ENCODE measurements at places on chromosomes 2 and 18.

DNA sequence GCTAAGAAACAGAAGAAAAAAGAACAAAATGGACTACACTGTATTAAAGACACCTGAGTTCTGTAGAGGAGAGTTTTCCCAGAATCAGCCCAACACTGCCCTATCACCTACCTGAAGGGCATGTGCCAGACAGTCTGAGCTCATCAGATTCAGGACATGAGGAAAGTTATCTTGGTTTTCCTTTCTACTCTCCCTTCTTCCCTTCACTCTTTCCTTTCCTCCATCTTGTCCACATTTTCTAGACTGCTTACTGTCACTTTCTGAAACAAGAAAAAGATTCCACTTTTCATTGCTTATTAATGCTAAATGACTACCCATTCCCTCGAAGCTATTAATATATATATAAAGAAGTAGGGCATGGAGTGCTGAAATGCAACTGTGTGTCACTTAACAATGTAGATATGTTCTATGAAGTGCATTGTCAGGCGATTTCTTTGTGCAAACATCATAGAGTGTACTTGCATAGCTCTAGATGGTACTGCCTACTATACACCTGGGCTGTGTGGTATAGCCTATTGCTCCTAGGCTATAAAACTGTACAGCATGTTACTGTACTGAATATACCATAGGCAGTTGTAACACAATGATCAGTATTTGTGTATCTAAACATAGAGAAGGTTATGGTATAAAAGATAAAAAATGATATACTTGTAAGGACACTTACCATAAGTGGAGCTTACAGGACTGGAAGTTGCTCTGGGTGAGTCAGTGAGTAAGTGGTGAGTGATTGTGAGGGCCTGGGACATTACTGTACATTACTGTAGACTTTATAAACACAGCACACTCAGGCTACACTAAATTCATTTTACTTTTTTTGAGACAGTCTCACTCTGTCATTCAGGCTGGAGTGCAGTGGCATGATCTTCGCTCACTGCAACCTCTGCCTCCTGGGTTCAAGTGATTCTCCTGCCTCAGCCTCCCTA lies 145.5 kb upstream of the ITGA6 start:
- no peak for DNase-seq

GRCh38 chr2:227414846-227415245 lies 27.1 kb upstream of the SCYGR1 start:
- no peak for DNase-seq

DNA sequence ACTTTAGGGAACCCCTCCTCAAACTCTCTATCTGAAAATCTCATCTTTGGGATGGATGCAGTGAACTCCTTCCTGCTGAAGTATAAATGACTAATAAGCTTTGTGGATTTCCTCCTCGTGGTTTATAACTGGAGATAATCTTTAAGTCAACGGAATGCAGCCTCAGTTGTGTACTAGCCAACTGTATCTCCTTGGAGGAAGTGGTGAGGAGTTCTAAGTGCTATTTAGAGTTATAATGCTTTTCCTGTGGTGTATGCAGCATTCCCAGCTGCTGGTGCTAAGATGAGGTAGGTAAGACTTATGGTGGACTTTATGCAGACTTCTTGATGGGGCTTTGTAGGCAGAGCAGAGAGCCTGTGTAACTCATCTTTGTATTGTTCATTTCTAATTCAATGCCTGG lies 90.9 kb downstream of the LYPD6B start:
- DNase-seq = no peak

DNA sequence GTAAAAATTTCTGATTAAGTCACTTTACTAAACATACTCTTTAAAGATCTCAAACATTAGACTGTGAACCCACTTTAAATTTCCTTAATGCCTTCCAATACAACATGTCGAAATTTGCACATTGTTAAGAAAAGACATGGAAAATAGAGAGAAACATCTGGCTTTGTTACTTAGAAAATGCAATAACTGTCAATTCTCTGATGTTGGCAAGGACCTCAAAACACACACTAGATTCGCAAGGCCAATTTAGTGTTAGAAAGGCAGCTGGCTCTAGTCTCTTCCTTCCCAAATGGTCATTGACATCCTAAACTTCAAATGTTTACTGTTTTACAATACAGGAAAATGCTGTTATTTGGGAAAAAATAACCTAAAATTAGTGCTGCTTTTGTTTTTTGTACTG lies 110.6 kb downstream of the UPP2 start:
- DNase-seq = no peak

DNA sequence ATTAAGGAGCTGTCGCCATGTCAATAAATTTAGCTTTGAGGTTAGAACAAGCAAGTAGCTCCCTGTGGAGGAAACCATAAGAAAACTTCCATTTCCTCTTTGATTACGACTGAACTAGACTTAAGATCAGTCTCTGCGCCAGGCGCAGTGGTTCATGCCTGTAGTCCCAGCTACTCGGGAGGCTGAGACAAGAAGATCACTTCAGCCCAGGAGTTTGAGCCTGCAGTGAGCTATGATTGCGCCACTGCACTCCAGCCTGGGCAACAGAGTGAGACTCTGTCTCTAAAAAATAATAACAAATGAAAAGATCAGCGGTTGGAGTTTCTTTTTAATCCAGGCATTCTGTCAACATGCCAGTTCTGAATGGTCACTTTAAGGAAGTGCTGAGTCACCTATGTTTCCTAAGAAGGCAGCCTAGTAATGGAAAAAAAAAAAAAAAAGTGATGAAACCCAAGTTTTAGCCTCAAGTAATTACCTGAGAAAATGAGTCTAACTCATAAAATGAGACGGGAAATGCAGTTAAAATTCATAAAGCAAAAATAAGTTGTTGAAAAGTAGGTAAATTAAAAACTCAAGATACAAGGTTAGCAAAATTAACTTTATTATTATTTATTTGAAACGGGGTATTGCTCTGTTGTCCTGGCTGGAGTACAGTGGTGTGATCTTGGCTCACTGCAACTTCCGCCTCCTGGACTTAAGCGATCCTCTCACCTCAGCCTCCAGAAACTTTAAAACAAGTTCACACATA lies 10.2 kb downstream of the C18orf32 start:
- no peak for DNase-seq

GRCh38 chr2:15939556-15939853 lies 845 bp upstream of the MYCN start:
- peak; percentile 56 for DNase-seq

DNA sequence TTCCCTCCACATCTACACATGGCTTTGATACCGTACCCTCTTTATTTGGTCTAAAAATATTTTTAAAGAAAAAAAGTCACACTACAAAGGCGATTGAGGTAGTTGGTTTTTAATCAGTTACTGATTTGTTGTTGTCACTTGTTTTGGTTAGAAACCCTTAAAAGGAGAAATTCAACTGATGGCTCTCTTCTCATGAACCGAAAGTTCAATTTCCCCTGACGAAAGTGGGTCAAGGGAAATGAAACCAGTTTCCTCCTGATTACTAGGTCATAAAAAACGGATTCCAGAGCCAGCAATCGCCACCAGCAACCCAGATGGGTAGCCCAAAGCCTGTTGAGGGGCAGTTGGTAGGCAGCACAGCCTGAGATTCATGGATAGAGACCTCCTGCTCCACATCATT lies 63.2 kb downstream of the DLGAP1 start:
- DNase-seq = no peak

DNA sequence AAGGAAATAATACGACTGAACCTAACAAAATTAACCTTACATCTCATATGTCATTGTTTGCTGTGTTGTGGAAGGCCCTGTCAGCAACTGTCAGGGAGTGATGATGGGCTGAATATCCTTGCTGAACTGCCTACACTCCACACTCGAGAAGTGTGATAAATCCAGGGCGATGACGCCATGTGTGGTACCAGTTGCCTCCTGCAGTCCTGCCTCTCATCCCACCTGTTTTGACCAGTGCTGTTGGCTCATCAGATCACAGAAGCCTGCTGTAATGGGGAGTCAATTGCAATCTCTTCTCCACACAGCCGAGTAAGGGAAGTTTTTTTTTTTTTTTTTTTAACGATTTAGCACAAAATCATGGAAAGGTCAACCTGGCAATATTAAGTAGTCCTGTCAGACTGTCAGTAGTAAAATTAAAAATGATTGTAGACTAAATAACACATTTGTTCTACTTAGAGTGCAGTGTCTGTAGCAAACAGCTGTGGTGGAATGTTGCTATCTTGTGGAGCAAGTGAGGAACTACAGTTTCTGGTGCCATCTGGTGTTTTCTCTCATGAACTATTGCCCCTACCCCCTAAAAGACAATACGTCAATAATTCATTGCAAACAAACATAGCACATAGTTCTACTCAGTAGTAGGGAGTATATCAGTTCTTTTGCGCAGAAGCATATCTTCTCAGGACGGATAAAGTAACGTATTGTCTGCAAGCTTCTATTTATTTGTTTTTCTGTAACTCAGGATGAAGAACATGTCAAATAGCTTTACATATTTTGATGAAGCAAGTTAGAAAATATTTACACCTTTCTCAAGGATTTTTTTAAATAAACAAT lies 347.6 kb downstream of the CTNNA2 start:
- DNase-seq = no peak

GRCh38 chr2:203585516-203585915 lies 50.4 kb upstream of the RAPH1 start:
- DNase-seq = no peak

DNA sequence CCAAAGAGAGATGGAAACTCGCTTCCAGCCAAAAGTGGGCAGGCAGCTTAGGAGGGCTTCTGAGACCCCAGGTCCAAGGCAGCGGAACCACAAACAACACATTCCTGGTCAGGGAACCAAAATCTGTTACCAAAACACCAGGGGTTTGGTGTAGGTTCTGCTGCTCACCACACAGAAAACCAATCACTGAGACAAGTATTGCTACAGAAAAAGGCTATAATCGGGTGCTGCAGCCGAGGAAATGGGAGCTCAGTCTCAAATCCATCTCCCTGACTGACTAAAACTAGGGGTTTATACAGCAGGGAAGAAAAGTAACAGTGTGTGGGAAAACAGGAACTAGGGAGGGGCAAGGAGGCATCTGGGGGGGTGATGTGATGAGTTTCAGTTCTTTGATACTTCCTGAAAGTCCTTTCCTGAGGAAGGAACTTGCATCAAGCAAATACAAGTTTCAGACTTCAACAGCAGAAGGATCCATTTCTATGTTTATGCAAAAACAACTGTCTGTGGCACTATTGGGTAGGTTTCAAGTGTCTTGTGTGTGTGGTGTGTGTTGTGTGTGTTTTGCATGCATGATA lies 108.0 kb downstream of the FAM168B start:
- no peak for DNase-seq

DNA sequence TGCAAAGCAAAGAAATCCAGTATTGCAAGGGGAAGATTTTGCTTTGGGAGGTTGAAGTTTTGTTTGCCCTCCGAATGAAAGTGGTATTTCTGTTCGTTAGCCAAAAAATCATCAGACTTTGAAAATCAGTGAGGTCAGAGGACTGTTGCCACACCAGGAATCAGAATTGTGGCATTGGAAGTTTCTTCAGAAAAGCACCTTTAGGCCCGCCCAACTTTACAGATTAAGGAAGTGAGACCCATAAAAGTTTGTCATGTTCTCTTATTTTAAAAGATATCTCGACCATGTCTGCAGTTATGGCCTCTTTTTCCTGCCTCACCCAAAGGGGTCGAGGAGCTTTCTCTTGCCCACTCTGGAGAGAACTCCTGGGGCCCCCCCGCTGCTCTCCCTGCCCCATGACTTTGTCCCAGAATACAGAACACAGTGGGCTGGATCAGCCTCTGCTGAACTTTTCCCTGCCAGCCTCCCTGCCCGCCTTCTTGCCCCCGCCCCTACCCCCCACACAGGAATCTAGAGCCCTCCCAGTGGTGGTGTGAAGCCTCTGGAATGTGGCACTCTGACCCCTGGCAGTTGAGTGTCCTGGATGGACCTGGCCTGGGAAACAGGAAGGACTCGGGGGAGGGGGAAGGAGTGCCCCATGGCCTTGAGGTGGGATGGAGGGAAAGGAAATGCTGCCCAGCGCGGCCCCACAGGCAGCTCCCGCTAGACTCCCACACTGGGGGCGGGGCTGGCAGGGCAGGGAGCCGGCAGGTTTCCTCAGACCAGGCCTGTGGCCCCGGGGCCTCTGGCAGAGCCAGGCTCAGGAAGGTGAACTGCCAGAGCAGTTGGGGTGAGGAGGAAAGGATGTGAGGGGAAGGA lies 25.3 kb downstream of the CRIM1 start:
- DNase-seq = no peak

DNA sequence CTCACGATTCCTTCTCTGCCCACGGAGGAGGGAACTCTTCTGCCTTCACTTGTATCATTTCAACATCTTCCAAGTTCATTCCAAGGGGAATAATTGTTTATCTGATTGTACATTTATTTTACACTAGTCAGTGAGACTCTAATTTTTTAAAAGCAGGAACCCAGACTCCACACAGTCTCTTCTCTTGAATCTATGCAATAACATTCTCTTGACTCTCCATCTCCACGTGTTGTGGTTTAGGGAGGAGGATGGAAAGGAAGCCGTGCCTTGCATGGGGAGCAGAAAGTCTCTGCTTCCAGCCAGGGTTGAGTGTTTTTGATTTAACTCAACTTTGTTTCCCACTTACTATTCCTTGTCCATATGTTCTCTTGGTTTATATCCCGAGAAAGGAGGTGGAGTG lies 131.1 kb upstream of the RIOK3 start:
- no peak for DNase-seq

Data from CD4-positive, alpha-beta T cell treated with Interleukin-17A for 4 hours (primary cell).